Cardiac ventricle fibroblast (primary cell): ENCODE measurements at places on chromosomes 7 and 10. TPM values are rescaled to one million over a fixed set of nuclear protein-coding genes. Genes with fewer than 3 reads are reported as not detected.

Gene PKD2L1
- not detected in 2 replicates for total RNA-seq

Gene TMEM229A
- 7.6 and 9.2 TPM in 2 replicates for total RNA-seq

Gene ELN
- 17.1 and 20.8 TPM in 2 replicates for total RNA-seq

Gene WDR86
- 2.4 and 4.6 TPM in 2 replicates for total RNA-seq

Gene OPN4
- total RNA-seq, result not detected in 2 replicates

Gene SNCG
- 6.4 and 9.0 TPM in 2 replicates for total RNA-seq

Gene LIPK
- not detected in 2 replicates for total RNA-seq

Gene TPK1
- total RNA-seq, result 2.2 and 3.0 TPM in 2 replicates

Gene CLRN3
- total RNA-seq, result not detected in 2 replicates

Gene PALD1
- total RNA-seq, result 2.8 and 2.9 TPM in 2 replicates

Gene WDFY4
- not detected in 2 replicates for total RNA-seq

Gene LRIT1
- total RNA-seq, result not detected in 2 replicates

Gene CYP3A4
- total RNA-seq, result not detected in 2 replicates

Gene HSPA14
- total RNA-seq, result 7.5 and 9.5 TPM in 2 replicates

Gene GIMAP2
- total RNA-seq, result 1.9 and 2.9 TPM in 2 replicates

Gene FXYD4
- not detected in 2 replicates for total RNA-seq

Gene TUBAL3
- not detected in 2 replicates for total RNA-seq
